Posterior cingulate gyrus (tissue), 11 donors: ENCODE measurements at places on chromosomes 11 and 22.

DNA sequence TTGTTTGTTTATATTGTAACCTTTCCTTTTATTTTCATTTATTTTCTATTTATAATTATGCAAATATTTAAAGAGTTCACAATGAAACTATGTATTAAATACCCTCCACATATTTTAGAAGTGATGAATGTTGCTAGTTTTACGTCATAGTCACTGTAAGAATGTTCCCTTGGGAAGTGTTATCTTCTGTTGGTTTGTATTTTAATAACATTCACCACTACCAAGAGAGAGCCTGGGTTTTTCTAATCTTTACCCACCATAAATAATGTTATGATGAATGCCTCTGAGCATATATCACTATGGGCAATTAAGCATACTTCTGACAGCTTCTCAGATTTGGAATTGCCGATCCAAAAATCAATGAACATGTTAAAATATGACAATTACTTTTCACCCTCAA is 80.7 kb downstream of the GGT1 start:
- DNase-seq: no peak

DNA sequence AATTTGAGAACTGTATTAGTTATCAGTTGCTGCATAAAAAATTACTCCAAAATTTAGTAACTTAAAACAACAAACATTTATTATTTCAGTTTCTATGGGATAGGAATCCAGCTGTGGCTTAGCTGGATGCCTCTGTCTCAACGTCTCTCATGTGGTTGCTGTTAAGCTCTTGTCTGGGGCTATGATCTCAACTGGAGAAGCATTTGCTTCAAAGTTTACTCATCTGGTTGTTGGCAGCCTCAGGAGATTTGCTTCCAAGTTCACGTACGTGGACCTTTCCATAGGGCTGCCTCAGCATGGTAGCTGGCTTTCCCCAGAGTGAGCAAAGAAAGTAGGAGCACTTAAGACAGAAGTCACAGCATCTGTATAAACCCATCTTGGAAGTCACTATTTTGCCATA is 144.9 kb upstream of the SESN3 start:
- no peak for DNase-seq

GRCh38 chr11:35563484-35564244 is 38.2 kb upstream of the PAMR1 start:
- DNase-seq: no peak

DNA sequence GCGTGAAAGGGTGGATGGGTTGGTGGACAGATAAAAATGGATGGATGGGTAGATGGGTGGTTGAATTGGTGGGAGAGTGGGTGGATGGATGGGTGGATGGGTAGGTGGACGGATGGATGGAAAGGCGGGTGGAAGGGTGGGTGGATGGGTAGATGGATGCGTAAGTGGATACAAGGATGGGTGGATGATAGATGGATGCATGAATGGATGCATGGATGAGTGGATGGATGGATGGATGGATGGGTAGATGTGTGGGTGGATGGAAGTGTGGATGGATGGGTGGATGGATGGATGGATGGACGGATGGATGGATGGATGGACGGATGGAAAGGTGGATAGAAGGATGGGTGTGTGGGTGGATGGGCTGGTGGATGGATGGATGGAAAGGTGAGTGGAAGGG is 77.0 kb upstream of the GRK3 start:
- no peak for DNase-seq

DNA sequence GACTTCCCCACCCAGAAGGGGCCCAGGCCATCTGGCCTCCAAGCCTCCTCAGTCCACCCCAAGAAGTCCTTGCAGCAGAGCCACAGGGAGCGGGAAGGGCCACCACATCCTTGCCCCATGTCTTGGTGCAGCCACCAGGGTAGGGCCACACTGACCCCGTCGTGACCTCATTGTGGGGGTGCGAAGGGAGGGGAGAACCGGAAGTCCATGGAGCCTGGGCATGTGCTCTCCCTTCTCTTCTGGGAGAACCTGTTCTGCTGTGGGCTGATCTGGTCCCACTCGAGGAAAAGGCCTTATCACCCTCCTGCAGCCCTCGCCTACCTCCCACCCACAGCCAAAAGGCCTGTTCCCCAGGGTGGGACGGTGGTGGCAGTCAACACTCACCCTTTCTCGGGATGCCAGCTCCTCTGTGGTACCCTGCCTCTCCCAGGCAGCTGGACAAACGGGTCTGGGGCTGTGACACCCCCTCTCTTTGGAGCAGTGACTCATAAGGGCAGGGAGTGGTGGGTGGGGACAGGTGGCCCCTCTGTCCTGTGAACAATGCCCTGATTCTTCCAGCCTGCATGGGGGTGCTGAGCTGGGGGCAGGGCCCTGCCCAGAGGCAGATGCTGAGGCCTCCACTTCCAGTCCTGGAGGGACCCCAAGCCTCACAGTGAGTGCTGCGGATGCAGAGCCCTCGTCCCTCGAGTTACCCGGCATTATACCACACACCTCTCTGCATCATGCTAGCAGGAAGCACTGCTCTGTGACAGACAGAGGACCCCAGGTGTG is 14.6 kb upstream of the CTSD start:
- DNase-seq: no peak

- DNase-seq: no peak
Measured at GRCh38 chr11:41005986-41006385, 453.5 kb downstream of the LRRC4C start.

GRCh38 chr11:35842958-35843357 is 100.9 kb upstream of the LDLRAD3 start:
- no peak for DNase-seq

GRCh38 chr11:110029714-110030113 is 63.5 kb upstream of the ZC3H12C start:
- DNase-seq: no peak

GRCh38 chr11:30387891-30388861 is 65.3 kb downstream of the ARL14EP start:
- DNase-seq: no peak

GRCh38 chr11:8168485-8169257 is at the start of gene RIC3:
Gene RIC3, minus strand, starts transcription at chr11:8169025. Its CDS starts 36 bp downstream, at chr11:8168989.
- DNase-seq: peak; percentile 45

DNA sequence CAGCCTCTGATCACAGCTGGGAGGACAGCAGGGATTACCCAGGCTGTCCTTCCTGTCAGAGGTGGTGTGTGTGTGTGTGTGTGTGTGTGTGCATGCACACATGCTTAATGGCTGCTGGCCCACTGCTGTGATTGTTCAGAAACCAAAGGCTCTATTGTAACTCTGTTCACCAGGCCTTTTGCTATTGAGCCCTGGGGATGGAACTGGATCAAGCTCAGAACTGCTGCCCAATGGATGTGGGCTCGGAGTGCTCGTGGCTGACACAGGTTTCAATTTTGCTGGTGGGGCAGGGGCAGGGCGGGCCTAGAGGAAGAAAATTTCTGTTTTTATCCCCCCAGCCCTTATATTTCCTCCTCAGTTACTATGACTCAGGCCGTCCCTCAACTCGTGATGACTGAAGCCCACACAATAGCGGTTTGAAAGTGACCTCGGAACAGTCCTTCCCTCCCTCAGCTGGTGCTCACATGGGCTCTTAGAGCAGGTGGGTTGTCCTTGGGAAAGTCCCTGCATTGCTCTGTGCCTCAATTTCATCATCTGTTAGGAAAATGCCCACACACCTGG is 359.3 kb downstream of the TENM4 start:
- no peak for DNase-seq

DNA sequence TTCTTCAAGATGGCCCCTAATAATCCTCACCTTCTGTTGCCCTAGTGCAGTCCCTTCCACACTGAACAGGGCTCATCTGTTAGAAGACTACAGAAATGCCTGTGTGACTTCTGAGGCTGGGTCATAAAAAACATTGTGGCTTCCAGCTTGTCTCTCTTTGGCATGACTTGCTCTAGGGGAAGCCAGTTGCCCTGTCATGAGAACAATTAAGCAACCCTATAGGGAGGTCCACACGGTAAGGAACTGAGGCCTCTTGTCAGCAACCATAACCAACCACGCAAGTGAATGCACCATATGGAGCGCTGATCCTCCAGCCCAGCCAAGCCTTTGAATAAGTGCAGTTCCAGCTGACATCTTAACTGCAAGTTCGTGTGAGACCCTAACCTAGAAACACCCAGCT is 2.6 kb downstream of the LIPT2 start:
- no peak for DNase-seq

- DNase-seq: no peak
Measured at GRCh38 chr11:3989921-3990290, 104.7 kb upstream of the RRM1 start.

DNA sequence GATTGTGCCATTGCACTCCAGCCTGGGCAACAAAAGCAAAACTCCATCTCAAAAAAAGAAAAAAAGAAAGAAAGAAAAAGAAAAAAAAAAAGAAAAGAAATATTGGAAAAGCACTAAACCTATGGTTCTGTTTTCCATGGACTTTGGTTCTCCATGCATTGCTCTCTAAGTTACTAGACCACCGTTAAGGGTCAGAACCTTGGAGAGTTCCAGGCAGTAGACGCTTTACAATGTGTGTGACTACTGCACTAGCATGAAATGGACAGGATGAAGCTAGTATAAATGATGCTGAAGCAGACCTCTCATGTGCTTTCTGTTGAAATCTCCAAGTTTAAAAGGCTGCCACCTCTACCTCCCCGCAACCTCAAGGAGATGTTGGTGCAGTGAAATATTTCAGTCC is 63.5 kb downstream of the SIK2 start:
- no peak for DNase-seq

DNA sequence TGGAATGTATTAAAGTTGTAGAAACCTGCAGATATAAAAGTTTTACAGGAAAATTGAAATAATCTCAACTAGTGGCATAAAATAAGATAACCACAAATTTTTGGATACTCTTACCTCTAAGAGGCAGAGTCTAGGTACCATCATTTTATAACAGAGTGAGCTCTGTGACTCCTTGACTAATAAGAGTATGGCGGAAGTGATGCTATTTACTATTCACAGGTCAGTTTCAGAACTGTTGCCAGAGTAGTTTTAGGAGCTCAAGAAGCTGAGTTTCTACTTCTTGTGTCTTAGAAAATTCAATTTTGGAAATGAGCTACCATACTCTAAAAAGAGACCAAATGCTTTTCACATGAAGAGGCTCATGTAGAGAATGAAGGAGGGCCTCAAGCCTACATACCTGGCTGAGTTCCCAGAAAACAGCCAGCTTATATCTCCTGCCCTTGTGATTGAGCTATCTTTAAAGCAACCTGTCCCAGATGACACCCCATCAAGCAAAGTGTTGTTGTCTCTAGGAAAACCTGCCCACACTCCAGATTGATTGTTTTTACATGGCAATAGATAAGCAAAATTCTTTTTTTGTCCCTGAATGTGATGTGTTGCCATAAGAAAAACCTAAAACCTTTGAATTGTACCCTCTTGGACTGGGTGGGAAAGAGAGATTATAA is 712.8 kb upstream of the CNTN5 start:
- DNase-seq: no peak

DNA sequence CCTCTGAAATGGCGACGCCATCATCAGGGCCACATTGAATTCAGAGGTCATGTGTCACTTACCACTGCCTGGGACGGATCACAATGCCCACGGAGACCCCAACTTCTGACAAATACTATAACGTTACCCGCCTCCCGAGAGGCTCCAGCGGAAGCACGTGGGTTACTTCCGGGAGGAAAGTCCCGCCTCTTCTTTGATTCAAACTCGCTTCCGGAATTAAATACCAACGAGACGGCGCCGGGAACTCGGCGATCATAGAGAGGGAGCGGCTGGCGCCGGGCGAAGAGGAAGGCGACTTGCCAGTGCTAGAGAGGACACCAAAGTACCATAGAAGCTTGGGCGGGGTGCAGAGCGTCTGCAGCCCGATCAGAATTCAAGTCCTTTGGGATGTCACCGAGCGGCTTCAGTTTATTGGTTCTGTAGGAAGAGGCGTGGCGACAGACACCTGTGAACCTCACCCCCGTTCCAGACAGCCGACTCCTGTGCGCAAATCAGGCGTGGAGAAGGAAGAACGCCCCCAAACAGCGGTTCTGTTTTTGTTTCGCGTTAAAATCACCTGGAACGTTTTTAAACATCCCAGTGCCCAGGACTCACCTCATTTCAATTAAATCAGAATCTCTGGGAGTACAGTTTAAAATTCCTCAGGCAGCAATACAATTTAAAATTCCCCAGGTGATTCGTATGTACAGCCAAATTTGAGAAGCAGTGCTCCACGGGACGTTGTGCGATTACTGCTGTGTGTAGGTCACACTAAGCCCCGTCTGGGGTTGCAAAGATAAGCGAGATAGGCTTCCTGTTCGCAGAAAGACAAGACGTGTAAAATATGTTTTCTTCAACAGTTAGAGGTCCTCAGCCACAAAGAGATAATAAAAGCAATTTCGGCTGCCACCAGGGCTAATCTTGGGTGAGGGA is at the start of gene TIMM10:
Gene TIMM10, minus strand, starts transcription at position 159 of the 912 bp plus-strand sequence. CDS start 565 bp downstream, outside the sequence.
- DNase-seq: peak; percentile 96

- DNase-seq: no peak
Measured at GRCh38 chr11:118610225-118610772, 2.9 kb downstream of the PHLDB1 start.
